ENCODE measurements at places on chromosomes 13 and 19.
A peak's percentile ranks its signal among the peaks of the same experiment; 100 is the strongest.

GRCh38 chr13:49629947-49630346 lies 1.6 kb downstream of the ARL11 start:
- DNase-seq: no peak

DNA sequence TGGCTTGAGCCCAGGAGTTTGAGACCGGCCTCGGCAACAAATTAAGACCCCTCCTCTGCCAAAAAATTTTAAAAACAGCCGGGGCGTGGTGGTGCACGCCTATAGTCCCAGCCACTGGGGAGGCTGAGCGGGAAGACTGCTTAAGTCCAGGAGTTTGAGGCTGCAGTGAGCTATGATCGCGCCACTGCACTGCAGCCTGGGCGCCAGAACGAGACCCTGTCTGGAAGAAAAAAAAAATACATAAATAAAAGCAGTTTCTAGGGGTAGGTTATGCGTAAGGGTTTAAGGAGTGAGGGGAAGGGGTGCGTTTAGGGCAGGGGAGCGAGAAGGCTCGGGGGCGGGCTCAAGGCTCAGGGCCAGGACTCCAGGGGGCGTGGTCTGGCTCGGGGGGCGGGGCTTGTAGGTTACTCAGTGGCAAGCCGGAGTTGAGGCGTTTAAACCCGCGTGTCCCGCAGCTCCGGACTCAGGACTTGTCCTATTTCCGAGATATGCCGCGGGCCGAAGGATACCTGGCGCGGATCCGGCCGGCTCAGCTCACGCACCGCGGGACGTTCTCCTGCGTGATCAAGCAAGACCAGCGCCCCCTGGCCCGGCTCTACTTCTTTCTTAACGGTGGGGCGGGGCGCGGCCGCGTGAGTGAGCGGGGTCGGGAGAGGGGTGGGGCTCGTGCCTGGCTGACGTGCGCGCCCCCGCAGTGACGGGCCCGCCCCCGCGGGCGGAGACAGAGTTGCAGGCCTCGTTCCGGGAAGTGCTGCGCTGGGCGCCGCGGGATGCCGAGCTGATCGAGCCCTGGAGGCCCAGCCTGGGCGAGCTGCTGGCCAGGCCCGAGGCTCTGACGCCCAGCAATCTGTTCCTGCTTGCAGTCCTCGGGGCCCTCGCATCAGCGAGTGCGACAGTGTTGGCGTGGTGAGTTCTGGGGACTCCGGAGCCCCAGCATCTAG lies 10.7 kb downstream of the SPACA6 start:
- peak; percentile 83 for DNase-seq

DNA sequence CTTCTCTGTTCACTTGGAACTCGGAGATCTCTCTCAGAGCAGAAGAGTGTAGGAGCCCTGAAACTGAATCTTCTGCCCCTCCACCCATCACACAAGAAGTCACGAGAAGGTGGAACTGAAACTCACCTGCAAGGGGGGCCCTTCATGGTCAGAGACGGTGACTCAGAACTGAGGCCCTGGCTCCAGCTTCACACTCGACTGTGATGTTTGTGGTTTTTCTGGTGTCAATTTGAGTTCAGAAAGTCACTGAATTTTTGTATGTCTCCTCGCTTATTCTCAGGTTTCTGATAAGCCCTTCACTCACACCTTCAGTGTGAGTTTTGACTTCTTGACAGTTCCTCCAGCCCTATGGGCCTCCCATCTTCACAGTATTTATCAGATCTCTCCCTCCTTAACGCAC lies 23.1 kb downstream of the SIGLEC5 start:
- DNase-seq: no peak

- DNase-seq: no peak
Observed at GRCh38 chr19:14763497-14764145, 14.7 kb downstream of the ADGRE2 start.

DNA sequence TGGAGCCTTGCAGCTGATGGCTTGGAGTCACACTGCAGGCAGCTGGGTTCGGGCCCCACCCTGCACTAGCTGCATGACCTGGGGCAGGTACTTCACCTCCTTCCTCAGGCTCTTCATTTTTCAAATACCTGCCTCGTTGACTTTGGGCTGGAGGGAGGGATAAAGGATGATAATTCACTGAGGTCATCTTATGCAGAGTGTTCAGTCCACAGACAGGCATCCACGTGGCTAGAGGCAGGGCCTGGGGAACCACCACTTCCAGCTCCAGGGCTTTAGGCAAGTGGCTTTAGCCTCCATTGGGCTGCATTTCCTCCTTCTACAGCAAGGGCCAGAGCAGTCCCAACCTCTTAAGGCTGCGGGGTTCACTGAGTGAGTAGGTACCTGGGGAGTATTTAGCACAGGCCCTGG lies 84.8 kb downstream of the SIPA1L3 start:
- DNase-seq: no peak

Data from astrocyte (in vitro differentiated cells and primary cell).